GM12892 (cell line): ENCODE measurements at places on chromosomes 6 and 20.

GRCh38 chr6:18390476-18390875 lies 3.3 kb downstream of the RNF144B start:
- no peak for DNase-seq

DNA sequence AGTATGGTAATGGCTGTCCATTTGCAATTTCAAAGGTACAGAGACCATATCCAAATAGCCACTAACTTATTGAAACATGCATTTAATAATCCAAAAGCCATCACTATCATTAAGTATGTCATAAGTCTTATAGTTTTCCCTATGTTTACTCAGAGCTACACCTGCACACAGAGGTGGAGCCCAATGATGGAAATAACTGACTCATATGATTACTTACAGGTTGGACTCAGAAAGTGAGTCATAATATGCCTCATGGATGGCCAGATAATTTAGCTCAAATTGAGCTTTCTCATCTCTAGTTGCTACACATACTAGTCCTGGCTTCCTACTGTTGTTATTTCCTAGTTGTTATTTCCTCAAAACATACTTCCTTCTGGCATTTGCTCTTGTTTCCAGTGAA lies 104.4 kb upstream of the KHDRBS2 start:
- DNase-seq: no peak

GRCh38 chr20:63246490-63247288 lies 7.6 kb downstream of the NKAIN4 start:
- no peak for DNase-seq

- no peak for DNase-seq
Observed at GRCh38 chr20:4076033-4076432, 60.7 kb upstream of the RNF24 start.

DNA sequence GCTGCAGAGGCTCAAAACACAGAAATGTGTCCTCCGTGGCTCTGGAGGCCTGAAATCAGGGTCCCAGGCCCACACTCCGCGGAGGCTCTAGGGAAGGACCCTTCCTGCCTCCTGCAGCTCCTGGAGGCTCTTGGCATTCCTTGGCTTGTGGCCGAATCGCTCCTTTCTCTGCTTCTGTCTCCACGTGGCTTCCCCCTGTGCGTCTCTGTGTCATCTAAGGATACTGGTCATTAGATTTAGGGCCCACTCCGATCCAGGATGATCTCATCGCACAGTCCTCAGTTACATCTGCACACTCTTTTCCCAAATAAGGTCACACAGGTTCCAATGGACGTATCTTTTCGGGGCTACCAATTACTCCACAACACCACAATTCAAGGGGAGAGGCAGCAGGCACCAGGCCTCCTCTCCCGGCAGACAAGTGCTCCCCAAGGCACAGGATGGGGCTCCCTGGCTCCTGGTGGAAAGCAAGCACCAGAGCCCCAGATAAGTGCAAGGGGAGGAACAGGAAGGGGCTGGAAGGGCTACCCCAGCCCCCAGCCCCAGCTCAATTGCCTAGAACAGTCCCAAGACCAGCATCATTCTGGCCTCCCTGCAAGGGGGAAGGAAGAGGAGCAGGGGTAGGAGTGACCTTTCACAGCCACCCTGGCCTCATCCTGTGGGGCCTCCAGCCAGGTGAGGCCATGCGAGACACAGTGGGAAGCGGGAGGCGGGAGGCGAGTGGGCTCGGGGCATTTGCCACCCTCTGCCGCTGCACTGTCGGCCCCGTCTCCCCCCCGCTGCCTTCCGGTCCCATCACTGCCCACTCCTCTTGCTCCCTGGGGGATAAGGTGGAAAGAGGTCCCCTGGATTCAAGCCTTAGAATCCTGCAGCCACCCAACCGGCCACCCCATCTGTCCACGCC lies 16.3 kb downstream of the NTSR1 start:
- DNase-seq: no peak

DNA sequence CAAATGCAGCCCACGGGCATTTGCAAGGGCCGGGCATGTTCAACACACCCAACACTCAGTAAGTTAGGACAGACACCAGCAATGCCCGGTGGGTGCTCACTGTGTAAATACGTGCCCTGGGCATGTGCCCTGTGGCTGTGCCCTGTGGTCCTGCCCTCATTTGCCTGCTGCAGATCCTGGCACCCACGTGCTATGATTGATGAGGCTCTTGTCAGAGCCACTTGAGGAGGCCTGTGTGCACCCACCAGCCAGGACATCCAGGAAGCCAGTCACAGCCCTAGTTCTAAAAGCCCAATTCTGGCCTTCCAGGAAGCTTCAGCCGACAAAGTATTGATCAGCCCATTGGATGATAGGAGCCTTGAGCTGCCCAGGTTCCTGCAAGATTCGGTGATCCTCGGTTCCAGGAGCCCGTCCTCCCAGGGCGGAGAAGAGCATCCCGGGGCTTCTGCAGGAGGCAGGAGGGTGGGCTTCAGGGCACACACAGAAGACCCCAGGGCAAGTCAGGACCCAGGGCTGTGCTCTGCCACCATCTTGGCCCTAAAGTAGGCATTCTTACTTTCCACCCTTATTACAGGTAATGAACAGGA lies 223.9 kb downstream of the PREX1 start:
- DNase-seq: no peak

GRCh38 chr20:38165089-38165965 lies at the start of gene TGM2:
Gene TGM2, minus strand, starts transcription at chr20:38165270. Its CDS starts 72 bp downstream, at chr20:38165198.
- DNase-seq: peak; percentile 77

DNA sequence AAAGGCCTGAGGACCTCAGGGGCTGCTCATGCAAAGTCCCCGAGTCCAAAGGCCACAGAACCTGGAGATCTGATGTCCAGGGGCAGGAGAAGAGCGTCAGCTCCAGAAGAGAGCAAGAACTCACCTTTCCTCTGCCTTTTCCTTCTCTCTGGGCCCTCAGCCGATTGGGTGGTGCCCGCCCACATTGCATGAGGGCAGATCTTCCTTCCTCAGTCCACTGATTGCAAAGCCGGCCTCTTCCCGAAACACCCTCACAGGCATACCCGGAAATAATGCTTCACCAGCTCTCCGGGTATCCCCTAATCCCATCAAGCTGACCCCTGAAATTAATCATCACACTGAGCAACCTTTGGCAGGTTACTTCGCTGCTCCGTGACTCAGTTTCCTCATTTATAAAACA lies 33.4 kb downstream of the SPDEF start:
- no peak for DNase-seq

DNA sequence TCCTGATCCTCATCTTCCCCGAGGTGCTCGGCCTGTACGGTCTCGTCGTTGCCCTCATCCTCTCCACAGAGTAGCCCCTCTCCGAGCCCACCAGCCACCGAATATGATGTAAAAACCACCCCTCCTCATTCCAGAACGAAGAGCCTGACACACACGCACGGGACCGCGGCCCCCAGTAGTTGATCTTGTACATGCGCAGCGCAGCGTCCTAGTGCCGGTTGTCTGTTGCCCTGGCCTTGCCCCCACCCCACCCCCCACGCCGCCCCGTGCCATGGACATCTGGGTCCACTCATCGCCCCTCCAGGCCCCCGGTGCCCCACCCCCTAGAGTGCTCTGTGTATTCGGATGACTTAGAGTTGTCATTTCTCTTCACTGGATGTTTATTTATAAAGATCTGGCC lies 5.2 kb upstream of the PRPH2 start:
- no peak for DNase-seq

- no peak for DNase-seq
Observed at GRCh38 chr6:56852260-56853010, 102.5 kb upstream of the BEND6 start.

GRCh38 chr20:3820901-3821727 lies 767 bp downstream of the AP5S1 start:
- DNase-seq: no peak

GRCh38 chr6:53244399-53244931 lies 95.8 kb upstream of the GCM1 start:
- DNase-seq: no peak

- DNase-seq: no peak
Observed at GRCh38 chr6:46935687-46936086, 13.9 kb upstream of the ADGRF5 start.

GRCh38 chr20:2364044-2364443 lies 16.7 kb upstream of the TGM6 start:
- no peak for DNase-seq

GRCh38 chr20:19605786-19606485 lies 152.1 kb upstream of the RIN2 start:
- no peak for DNase-seq

- DNase-seq: no peak
Observed at GRCh38 chr6:43709654-43710303, 22.2 kb upstream of the MRPS18A start.

GRCh38 chr6:117276778-117277316 lies 11.5 kb downstream of the VGLL2 start:
- DNase-seq: no peak
